IMR-90 (cell line): ENCODE measurements at places on chromosomes 16 and 17. TPM values are rescaled to one million over a fixed set of nuclear protein-coding genes. Genes with fewer than 3 reads are reported as not detected.

The GNAO1 gene
- total RNA-seq: under 0.01 TPM in 1 of 2 replicates, not detected in the other

The SLC16A3 gene
- total RNA-seq: 49.1 and 49.7 TPM in 2 replicates

The CXCL16 gene
- 0.28 and 0.36 TPM in 2 replicates for total RNA-seq

The ACSF2 gene
- 15.0 and 18.5 TPM in 2 replicates for total RNA-seq

The EPOP gene
- 0.28 and 0.36 TPM in 2 replicates for total RNA-seq

The TLCD2 gene
- 0.72 and 0.83 TPM in 2 replicates for total RNA-seq
